ENCODE measurements at places on chromosomes 3 and 15.

GRCh38 chr3:94587291-94587690 is 524.4 kb downstream of the NSUN3 start:
- no peak for DNase-seq

DNA sequence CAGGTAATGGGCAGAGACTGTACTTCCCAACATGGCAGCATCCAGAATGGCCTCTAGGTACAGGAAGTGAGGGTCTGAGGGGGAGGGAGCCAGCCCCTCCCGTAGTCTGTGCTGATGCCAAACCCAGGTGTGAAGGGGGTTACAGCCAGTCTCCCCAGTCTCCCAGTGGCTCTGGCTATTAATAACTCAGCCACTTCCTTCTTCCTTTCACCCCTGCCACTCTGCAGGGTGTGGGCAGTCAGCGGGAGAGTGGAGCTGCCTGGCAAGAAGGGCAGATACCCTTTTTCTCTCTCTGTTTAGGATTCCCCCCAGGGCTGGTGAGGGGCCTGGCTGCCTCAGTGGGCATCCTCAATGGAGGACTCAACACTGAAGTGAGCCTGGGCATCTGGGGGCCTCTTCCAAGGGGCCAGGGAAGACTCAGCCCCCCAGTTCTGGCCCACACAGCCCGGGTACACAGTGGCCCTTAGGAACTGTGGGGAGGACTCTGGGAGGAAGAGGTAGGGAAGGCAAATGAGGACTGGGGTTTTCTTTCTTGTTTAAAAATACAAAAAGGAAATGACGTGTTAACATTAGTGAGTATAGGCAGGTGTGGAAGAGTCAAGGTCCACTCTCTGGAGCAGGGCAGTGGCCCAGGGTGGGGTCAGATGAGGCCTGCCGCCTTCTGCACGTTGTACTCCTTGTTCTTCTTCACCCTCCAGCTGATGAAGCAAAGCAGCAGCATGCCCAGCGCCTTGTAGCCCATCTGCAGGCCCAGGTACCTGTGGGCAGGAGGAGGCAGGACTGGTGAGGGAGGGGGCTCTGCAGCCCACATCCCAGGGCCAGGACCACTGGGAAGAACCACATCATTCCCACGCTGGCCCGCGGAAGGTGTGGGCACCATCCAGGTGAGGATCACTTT is 38.6 kb upstream of the RAB6B start:
- no peak for DNase-seq

DNA sequence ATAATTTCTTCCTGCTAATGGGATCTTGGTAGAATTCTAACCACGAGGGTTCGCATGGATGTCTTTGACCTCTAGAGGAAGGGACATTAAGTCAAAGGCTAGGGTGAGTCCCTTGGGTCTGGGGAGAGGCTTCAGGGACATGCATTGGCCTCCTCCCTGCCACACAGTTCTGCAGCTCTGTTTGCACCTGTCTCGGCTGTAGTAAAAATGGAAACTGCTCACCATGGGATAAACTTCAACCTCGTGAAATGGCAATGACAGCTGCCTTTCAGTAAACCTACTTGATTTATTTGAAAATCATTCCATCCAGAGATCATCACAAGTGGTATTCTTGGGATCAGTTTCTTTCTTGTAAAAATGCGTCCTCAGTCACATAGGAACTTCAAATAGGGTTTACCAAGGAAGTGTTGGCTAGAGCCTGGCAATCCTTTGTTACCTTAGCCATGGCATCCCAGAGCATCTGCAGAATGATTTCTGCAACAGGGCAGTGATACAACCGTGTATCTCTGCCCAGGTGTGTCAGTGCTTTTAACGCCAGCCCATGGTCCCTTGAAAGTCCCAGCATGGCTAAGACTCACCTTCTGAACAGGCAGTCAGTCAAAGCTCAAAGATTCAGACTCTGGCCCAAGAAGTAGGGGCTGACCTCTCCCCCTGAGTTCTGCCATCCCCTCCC is 14.0 kb upstream of the LRTM1 start:
- no peak for DNase-seq

- no peak for DNase-seq
These were observed 54.0 kb downstream of the TCF12 start for GRCh38 chr15:56972426-56972825.

DNA sequence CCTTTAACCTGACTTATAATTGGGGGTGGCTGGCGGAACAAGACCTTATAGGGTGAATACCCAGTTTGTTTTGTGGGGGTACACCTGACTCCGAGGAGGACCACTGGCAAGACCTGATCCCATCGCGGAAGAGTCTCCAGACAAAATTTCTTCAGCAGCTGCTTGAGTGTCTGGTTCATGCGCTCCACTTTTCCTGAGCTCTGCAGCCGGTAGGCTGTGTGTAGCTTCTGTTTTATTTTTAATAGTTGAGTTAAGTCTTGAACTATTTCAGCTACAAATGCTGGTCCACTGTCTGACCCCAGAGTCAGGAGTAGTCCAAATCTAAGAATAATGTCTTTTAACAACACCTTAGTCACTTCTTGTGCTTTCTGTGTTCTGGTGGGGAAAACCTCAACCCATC is 21.2 kb upstream of the NOX5 start:
- DNase-seq, result no peak

DNA sequence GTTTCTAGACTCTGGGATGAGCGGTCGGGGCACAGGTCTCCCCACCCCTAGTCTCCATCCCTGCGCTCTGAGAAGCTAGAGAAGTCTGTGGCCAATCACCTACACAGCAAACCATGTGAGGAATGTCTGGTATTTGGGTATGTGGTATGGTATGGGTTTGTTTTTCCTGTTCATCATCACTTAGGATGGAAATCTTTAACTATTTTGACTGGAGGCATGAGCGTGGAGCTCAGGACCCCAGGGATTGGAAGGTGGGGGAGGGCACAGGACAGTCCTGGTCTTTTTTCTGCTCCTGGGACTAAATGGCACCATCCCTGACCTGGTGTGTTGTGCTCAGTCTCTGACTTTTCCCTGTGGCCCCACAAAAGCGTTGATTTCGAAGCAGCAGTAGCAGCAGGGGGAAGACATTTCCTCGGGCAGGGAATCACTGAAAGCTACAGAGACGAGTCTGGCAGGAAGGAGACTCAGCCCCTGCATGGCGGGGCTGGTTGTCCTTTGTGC is 191.7 kb upstream of the TPM1 start:
- no peak for DNase-seq

DNA sequence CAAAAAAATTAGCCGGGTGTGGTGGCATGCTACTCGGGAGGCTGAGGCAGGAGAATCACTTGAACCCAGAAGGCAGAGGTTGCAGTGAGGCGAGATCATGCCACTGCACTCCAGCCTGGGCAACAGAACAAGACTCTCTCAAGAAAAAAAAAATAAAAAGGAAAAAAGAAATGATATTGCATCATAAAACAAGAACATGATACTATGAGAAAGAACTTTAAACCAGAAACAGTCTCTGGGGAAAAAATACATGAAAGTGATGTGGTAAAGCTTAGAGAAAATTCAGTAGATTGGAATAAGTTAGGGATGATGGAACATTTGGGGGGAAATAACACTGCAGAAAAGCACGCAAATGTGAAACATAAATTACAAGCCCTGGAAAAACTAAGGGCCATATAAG is 54.7 kb downstream of the CRYGS start:
- no peak for DNase-seq

DNA sequence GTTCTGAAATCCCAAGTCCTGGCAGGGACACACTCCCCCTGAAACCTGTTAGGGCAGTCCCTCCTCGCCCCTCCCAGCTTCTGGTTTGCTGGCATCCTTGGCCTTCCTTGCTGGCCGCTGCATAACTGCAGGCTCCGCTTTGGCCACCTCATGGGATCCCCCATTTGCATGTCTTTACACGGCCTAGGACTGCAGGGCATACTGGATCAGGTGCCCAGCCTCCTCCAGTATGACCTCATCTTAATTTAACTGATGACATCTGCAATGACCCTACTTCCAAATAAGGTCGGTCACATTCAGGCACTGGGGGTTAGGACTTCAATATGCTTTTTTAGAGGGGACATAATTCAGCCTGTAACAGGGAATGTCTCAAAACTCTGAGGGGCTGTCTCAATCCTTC is 173.3 kb downstream of the RAB11A start:
- DNase-seq, result no peak
